ENCODE measurements at places on chromosomes 7 and 10.

GRCh38 chr10:70864935-70865334, 23.4 kb downstream of the PCBD1 start:
- DNase-seq: no peak
- peaks cover 34% of the 10 kb centered on the region for H3K4me1 ChIP-seq
- no peaks in the 10 kb centered on the region for H3K27me3 ChIP-seq
- no peak overlapping the region for H3K27ac ChIP-seq
- H3K36me3 ChIP-seq: no peaks in the 10 kb centered on the region

- H3K4me1 ChIP-seq: no peaks in the 10 kb centered on the region
- H3K27me3 ChIP-seq: no peaks in the 10 kb centered on the region
- H3K36me3 ChIP-seq: no peaks in the 10 kb centered on the region
- H3K27ac ChIP-seq: no peak overlapping the region
- no peak for DNase-seq
- no peak overlapping the region for H3K4me3 ChIP-seq
Measured at GRCh38 chr10:32132357-32132946, 76.2 kb upstream of the KIF5B start.

DNA sequence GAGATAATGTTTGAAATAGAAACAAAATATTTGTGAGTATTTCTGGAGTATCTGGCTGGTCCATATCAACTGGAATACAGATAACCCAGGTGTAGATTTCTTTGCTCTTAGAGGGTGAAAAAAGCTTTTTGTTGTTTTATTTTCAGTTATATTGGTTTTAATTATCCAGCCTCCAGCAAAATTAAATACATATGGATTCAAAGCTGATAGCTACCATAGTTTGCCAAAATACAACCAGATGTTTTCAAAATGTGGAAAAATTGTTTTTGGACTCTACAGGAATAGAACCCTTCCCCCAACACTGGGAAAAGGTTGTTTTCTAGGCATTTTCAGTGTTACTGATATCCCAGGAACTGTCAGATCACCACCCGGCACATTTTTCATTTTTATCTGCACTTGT, 30.1 kb downstream of the LRRC17 start:
- H3K27me3 ChIP-seq: no peaks in the 10 kb centered on the region
- H3K27ac ChIP-seq: no peak overlapping the region
- H3K4me3 ChIP-seq: no peak overlapping the region
- no peaks in the 10 kb centered on the region for H3K36me3 ChIP-seq
- no peak for DNase-seq
- H3K4me1 ChIP-seq: peaks cover 9% of the 10 kb centered on the region

- no peak for DNase-seq
- no peaks in the 10 kb centered on the region for H3K36me3 ChIP-seq
- no peak overlapping the region for H3K27ac ChIP-seq
- H3K27me3 ChIP-seq: no peaks in the 10 kb centered on the region
Measured at GRCh38 chr7:123218866-123219265, 19.1 kb upstream of the SLC13A1 start.

DNA sequence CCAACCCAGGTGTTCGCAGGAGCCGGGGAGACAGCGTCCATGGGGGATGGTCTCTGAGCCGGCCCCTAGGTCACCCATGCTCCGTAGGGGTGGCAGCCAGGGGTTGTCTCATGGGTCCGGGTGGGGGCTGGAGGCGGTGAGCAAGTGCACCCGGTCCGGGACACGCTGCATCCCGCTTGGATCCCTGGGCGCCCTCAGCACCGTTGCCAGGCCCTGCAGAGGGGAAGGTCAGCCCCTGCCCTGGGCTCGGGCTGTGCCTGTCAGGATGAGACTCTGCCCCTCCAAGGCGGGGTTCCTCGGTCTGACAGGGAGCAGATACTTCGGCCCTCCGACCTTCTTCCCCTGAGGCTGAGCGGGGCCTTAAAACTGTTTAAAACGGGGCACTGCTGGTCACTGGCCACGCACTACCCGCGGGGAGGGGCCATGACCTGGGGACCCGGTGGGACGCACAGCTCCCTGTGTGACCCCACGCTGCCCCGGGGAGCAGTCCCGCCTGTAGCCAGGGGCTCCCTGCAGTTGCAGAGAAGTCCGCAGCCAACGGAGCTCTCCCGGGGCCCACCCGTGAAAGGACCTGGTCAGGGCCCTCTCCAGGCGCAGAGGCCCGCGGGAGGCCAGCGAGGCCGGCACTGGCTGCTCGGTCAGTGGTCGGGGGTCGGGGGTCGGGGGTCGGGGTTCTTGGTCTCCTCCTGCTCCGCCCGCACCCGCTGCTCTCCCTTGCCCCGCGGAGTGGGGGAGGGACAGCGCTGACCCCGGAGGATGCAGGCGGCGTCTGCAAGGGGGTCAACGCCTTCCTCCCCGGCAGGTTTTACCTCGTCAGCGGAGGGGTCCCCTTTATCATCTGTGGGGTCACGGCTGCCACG, 33.4 kb upstream of the KNDC1 start:
- H3K27me3 ChIP-seq: no peaks in the 10 kb centered on the region
- H3K4me3 ChIP-seq: no peak overlapping the region
- H3K27ac ChIP-seq: no peak overlapping the region

DNA sequence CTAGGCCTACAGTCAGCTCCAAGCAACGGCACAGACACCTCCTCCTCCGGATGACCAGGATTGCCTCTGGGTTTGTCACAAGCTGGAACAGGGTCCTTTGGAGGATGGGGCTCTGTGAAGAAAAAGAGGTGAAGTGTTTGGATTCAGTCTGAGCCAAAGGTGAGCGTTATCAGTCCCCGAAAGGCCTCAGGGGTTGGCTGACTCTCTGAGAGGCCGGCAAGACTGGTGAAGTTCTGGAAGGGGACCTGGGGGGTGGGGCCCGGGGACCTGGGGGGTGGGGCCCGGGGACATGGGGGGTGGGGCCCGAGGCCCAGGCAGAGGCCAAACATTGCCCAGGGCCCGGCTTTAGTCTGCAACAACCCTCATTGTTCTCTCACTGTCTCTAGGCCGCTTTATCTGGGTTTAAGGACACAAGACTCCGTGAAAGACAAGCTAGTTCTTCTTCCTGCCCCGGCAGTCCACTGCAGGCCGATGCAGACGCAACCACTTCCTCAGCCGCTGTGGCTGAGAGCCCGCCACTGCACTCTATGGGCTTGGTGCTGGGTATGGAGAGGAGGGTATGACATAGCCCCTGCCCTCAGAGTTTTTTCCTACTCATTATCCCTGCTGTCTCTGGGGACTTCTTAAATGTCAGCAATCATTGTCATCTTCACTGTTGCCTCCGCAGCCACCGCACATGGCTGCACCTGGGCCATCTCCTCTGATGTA, 27.4 kb upstream of the PSAP start:
- no peaks in the 10 kb centered on the region for H3K36me3 ChIP-seq
- H3K4me3 ChIP-seq: no peak overlapping the region
- no peaks in the 10 kb centered on the region for H3K4me1 ChIP-seq
- H3K27me3 ChIP-seq: no peaks in the 10 kb centered on the region
- H3K27ac ChIP-seq: no peak overlapping the region

DNA sequence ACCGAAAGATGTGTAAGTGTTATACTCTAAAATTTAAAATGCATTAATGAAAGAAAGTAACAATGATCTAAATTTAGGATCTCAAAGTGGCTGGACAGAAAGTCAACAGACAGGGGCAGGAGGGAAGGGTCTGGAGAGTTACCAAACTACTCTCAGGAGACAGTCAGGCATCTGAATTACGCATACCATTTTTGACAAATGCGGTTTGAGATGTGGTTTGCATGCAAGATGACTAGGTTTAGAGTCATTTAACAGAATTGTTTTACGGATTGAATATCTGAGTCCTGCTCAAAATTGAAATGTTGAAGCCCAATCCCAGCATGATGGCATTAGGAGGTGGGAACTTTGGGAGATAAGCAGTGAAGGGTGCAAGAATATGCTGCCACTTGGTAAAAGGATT, 314.1 kb downstream of the WDR11 start:
- no peak for DNase-seq
- H3K27me3 ChIP-seq: no peaks in the 10 kb centered on the region
- H3K36me3 ChIP-seq: no peaks in the 10 kb centered on the region
- no peak overlapping the region for H3K27ac ChIP-seq
- H3K4me3 ChIP-seq: no peak overlapping the region
- H3K4me1 ChIP-seq: no peaks in the 10 kb centered on the region

- DNase-seq: no peak
- H3K27ac ChIP-seq: no peak overlapping the region
- H3K4me3 ChIP-seq: no peak overlapping the region
- no peaks in the 10 kb centered on the region for H3K27me3 ChIP-seq
- H3K36me3 ChIP-seq: no peaks in the 10 kb centered on the region
Measured at GRCh38 chr10:122331615-122332446, 42.7 kb upstream of the PLEKHA1 start.

DNA sequence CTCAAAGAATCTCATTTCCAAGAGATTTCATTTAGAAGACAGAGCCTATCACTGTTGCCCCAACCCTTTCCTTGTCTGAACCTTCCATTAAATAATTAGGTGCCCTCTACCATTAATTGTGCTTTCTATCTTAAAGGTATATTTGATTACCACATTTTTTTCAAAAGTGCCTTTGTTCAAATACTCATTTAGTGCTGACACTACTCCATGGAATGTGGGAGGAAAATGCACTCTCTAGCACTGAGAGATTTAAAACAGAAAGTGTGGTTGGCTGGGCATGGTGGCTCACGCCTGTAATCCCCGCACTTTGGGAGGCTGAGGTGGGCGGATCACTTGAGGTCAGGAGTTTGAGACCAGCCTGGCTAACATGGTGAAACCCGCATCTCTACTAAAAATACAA, 119.8 kb downstream of the CACNA2D1 start:
- H3K27me3 ChIP-seq: no peaks in the 10 kb centered on the region
- no peak overlapping the region for H3K4me3 ChIP-seq
- no peak for DNase-seq
- no peaks in the 10 kb centered on the region for H3K4me1 ChIP-seq

DNA sequence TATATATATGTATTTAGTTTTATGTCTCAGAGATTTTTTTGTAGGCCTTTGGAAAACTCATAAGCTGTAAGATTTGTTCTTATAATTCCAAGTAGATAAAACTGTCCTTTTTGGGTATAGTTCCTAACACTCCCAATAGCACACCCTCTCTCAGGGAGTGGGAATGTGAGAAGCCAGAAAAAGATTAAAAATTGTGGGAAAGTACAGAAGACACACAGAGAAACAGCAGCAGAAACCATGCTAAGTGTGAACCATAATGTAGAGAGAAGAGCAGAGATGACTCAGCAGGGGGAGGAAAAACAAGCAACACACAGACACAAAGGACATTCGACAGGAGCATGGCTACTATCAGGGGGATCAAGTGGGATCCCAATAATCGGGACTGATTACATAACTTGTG, 401.6 kb downstream of the MAGI2 start:
- H3K27ac ChIP-seq: no peak overlapping the region
- DNase-seq: no peak
- H3K4me1 ChIP-seq: peaks cover 8% of the 10 kb centered on the region
- no peaks in the 10 kb centered on the region for H3K27me3 ChIP-seq
- no peak overlapping the region for H3K4me3 ChIP-seq
- no peaks in the 10 kb centered on the region for H3K36me3 ChIP-seq

DNA sequence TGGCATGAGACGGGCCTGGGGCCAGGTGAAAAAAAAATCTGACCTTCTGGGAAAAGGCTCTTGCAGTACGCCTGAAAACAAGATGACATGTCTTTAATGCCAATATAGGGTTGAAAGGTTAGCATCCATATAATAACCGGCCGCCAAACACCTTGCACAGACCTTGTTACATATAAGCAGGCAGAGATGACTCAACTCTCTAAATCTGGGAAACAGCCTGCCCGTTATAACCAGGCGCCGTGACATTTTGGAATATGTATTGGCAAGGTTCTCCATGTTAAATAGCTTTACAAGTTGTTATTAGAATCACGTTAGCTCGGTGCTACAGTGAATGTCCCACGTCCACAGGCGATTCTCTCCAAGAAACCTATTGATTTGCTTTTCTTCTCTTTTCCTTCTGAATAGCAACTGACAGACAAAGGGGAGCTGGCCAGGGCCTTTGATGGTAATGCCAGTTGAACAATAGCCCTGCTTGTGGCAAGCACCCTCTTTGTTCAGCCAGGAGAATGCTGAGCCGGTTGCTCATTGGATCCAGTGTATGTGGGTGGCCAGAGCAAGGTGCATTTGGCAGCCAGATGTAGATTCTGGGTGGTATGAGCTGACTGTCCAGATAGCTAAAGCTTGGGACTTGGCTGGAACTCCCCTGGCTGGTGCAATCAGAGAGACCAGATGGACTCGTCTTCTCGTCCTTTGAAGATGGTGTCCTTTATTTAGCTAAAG, 80.1 kb upstream of the AUTS2 start:
- H3K36me3 ChIP-seq: no peaks in the 10 kb centered on the region
- H3K27ac ChIP-seq: no peak overlapping the region
- H3K27me3 ChIP-seq: no peaks in the 10 kb centered on the region
- H3K4me1 ChIP-seq: no peaks in the 10 kb centered on the region

- DNase-seq: no peak
- H3K4me3 ChIP-seq: no peak overlapping the region
- H3K27me3 ChIP-seq: peaks cover 7% of the 10 kb centered on the region
- no peaks in the 10 kb centered on the region for H3K36me3 ChIP-seq
Measured at GRCh38 chr7:27178366-27178765, 4.2 kb upstream of the HOXA10 start.

DNA sequence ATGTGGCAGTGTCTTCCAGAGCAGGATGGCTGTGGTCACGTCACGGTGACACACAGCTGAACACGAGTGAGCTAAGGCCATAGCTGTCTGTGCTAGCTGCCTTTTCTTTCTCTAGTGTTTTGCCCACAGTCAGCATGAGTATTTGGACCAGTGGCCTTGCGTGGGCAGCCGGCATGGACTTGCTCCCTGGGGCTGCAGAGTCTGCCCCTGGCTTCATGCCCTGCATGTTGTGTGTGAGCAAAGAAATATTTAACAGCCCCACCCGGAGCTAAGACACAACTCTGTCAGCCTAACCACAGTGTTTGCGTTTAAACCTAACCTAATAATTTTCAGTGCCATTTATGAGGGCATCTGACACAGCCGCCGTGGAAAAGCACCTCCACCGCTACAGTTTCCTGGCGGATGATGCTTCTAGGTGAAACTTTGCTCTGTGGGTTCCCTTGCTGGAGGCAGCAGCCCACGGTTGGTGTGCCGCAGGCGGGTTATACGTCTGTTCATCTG, 14.6 kb downstream of the CHST12 start:
- H3K27ac ChIP-seq: no peak overlapping the region
- DNase-seq: no peak
- peaks cover 4% of the 10 kb centered on the region for H3K4me1 ChIP-seq
- no peak overlapping the region for H3K4me3 ChIP-seq
- no peaks in the 10 kb centered on the region for H3K36me3 ChIP-seq

DNA sequence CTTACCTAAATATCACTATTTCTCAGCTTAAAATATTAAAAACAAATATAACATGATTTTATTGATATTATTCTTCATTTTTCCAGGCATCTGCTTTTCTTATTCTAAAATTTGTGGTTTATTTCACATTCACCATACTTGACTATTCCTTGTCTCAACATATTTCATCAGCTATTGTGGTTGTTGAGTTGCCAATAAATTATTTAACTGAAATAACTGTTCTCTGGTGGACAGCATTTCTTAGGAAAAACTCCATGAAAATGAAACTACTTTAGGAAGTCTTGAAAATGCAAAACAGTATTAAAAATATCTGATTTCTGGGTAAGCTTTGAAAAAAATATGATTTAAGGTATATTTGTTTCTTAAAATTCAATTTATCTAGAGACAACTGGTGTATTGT, 122.9 kb upstream of the SEMA3A start:
- H3K4me1 ChIP-seq: no peaks in the 10 kb centered on the region
- DNase-seq: no peak
- no peak overlapping the region for H3K27ac ChIP-seq
- H3K4me3 ChIP-seq: no peak overlapping the region

- H3K27ac ChIP-seq: peak overlapping the region; percentile 95
- no peaks in the 10 kb centered on the region for H3K27me3 ChIP-seq
- peak; percentile 45 for DNase-seq
Measured at GRCh38 chr7:100545360-100546128, 6.5 kb downstream of the AGFG2 start.

All from pancreas (tissue), 10 donors.